ENCODE measurements at places on chromosomes 5 and 9. TPM values are rescaled to one million over a fixed set of nuclear protein-coding genes. Genes with fewer than 3 reads are reported as not detected.

The UAP1L1 gene
- polyA plus RNA-seq, result 4.8 TPM

The ABLIM3 gene
- polyA plus RNA-seq, result 0.94 TPM

The C9orf153 gene
- polyA plus RNA-seq, result 0.20 TPM

The MARCHF3 gene
- 8.5 TPM for polyA plus RNA-seq

- DNase-seq, result no peak
These were observed 898.0 kb upstream of the C9orf72 start for GRCh38 chr9:28471261-28471660.

DNA sequence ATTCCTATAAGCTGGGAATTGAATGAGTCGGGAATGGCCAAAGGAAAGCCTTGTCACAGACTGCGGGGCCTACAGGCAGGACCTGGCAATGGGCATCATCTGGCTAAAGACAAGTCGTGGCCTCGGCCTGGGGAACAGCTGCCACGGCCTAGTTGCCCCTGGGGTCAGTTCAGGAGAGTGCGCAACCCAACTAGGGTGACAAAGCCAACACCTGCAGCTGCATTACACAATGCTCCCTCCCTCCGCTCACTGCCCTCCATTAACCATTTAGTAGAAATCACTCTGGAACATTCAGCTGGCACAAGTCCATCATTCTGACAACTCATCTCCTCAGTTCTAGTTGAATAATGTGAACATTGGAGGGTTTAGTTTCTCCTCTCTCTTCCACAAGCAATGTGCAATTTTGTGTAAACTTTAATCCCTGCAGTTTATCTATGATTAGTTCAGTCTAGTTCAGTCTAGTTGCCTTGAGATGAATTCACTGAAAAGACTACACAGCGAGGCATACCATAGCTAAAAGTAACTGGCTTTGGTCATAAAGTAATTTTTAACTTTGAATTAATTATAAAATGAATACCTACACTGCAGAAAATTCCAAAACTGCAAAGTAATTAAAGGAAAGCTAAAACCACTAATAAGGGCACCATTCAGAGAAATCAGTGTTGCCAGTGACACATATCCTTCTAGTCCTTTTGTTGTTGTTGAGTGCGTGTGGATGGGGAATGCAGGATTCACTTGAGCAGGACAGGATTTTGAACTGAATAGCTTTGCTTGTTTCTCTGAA is 5.1 kb downstream of the GLDC start:
- DNase-seq, result no peak

- DNase-seq, result no peak
These were observed 6.2 kb downstream of the TGFBI start for GRCh38 chr5:136034984-136035383.

DNA sequence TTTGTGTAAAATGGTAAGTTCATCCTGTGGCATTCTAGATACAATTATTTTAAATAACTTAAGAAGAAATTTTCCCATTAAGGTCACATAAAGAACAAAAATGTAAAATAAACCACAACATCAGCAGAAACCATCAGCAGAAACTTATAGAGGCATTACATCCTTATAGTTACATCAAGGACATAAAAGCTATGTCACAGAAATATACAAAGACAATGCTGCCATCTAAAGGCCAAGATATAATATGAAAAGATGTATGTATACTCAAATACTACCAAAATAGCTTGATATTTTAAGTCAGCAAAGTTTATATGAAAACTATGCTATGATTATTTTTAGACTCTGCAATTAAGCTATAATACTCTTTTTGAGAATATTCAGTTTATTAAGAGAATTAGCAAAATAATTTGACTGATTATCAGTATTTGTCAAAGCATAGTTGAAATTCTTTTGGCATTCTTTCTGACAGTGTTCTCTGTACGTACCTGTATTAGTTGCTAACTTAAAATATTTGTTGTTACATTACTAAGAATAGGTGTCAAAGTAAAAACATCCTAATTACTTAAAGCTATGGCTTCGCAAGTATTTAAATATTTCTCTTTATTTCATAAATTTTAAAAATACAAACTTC is 36.2 kb downstream of the FBXL17 start:
- DNase-seq, result peak; percentile 5

- no peak for DNase-seq
These were observed 4.6 kb upstream of the HMHB1 start for GRCh38 chr5:143807401-143807800.

DNA sequence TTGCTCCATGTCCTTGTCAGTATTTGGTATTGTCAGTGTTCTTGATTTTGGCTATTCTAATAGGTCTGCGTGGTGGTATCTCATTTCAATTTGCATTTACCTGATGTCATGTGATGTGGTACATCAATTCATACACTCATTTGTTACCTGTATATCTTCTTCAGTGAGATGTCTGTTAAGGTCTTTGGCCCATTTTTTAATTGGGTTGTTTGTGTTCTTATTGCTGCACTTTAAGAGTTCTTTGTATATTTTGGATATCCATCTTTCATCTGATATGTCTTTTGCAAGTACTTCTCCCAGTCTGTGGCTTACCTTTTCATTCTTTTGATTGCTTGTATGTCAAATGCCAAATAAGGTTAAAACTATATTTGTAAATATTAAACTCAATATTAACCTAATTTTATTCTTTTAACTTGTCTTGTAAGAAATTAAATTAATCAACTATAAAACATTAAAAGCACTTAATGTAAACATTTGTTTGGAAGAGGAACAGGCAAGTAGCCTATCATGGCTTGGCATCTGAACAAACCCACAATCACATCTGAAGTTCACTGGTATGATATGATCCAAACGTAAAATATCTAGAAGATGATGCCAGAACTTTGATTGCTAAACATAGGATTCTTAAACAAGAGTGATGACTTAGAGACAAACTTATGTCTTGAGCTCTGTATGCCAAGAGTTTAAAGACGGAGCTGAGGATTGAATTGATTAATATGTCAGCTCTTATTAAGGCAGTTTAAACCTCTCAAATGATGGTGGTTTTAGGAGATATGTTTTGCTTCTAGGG is 587.3 kb downstream of the ANXA1 start:
- no peak for DNase-seq
